Stimulated activated CD4-positive, alpha-beta T cell treated with anti-CD3 and anti-CD28 coated beads, Interleukin-1b, Interleukin-23, amount 100 ng/mL, for 1 hour (primary cell): ENCODE measurements at places on chromosomes 13 and 19.

DNA sequence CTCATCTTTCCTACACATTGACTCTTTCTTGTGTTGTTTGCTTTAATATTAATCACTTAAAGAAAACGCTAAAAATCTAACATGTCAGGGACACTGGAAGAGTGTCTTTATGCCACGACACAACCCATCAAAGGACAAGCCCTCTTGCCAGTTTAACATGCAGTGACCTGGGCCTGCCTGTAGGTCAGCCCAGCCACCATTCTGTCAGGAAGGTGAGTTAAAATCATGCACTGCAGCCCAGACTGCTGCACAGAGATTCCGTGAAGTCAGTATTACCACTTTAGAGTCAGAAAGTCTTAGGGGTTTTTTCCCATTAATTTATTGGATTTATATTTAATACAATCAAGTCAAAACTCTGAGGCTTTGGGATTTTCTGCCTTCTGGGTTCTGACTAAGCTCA is 58.0 kb downstream of the TNFRSF19 start:
- no peak for DNase-seq

DNA sequence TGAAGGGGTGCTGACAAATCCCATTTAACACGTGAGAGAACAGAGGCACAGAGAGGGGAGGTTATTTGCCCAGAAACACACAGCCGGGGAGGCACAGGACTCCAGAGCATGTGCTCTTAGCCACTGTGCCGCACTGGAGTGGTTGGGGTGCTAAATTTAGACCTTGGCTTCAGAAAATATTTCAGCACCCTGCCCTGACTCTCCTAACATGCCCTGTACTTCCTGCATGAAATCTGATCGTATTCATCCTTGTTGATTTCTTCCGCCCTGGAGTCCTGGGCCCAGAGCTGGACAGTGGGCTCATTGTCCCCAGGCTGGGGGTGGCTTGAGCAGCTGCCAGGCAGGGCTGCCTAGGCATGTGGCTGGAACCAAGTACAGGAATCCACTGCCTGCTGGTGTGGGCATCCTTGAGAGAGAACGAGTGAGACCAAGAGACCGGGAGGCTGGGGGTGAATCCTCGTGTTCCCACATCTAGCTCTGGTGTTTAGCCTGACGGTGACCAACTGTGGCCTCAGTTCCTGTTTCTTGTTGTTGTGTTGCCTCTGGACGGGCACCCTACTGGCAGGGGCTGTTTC is 5.3 kb downstream of the SLC27A1 start:
- no peak for DNase-seq

GRCh38 chr13:60873116-60873515 is 476.1 kb downstream of the TDRD3 start:
- no peak for DNase-seq

- DNase-seq = no peak
These were observed 34.3 kb upstream of the STARD13 start for GRCh38 chr13:33319859-33320258.

- no peak for DNase-seq
These were observed 390.3 kb upstream of the ZNF507 start for GRCh38 chr19:31955061-31955460.
